HCT116 (cell line): ENCODE measurements at places on chromosomes 11 and 22. TPM values are rescaled to one million over a fixed set of nuclear protein-coding genes. Genes with fewer than 3 reads are reported as not detected.

The MMP1 gene
- not detected for total RNA-seq

The PANX2 gene
- total RNA-seq: 8.0 TPM

The HBE1 gene
- total RNA-seq: 212 TPM

The VWCE gene
- 2.5 TPM for total RNA-seq

The HARBI1 gene
- 1.9 TPM for total RNA-seq

The MAP6 gene
- total RNA-seq: not detected

The SIRT3 gene
- total RNA-seq: 17.9 TPM

The NNMT gene
- total RNA-seq: not detected

The OR2D2 gene
- total RNA-seq: 0.20 TPM
